ENCODE measurements at places on chromosomes 2 and 18.
A peak's percentile ranks its signal among the peaks of the same experiment; 100 is the strongest.

DNA sequence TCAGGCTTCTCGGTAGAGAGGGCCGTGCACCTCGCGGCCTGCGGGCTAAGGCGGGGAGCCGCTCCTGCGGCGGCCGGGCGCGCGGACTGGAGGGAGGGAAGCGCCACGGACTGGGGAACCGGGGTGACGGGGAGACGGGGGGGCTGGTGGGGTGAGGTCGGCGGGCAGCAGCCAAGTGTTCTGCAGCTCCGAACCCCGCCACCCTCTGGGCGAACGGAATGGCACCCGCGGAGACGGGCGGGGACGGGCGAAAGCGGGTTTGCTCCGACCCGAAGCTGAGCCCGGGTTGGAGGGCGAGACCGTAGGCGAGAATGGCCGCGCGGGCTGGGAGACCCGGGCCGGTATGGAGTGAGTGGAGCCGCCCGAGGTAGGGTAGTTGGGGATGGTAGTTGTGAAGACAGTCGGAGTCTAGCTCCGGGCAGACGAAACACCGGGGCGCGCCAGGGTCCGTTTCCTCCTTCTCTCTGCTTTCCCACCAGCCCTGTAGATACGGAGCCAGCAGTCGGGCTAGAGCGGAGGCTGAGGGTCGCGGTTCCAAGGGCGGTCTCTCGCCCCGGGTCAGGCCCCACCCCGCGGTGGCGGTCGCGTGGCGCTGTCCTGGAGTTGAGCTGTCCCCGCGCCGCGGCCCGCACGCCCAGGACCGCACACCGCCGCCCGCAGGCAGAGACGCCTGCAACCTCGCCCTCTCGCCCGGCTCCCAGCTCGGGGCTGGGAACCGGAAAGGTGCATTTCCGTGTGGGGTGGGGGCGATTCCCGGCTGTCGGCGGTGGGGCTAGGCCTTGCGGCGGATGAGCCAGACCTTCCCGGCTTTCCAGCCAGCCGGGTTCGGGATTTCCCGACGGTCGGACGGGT, 160.3 kb upstream of the SIX2 start:
- DNase-seq = no peak

DNA sequence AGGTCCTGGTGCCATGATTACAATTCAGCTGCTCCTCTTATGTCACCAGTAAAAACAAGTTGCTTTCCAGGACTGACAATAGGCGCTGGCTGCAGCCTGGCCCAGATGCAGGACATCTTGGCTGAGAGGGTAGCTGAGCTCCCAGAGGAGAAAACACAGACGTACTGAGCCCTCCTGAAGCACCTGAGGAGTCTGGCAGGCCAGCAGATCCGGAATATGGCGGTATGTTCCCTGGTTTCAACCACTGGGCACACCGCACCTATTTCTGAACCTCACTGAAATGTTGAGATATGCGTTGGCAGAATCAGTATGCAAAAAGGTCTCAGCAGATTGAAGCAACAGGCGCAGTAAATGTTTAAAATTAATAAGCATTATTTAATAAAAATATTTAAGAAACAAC, 73.1 kb upstream of the BZW1 start:
- DNase-seq = no peak

DNA sequence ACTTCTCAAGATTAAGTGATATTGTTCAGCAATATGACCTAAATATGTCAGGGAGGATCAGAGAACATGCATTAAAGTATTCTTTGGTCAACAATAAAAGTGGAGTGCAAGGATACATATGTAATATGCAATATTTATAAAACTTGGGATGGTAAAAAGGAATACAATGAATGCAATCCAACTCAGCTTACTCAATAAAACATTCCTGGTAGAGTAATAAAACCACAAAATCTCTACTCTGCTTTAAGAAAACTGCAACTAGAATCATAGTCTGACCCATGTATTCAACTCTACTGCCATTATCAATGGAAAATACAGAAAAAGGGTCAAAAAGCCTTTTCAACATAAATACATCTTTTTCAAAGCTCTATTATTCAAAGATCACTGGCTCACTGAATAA, 11.6 kb downstream of the IRS1 start:
- no peak for DNase-seq

- no peak for DNase-seq
Measured at GRCh38 chr2:38702413-38702812, 36.5 kb downstream of the GALM start.

- DNase-seq = no peak
Measured at GRCh38 chr2:13240789-13241487, 524.2 kb downstream of the TRIB2 start.

DNA sequence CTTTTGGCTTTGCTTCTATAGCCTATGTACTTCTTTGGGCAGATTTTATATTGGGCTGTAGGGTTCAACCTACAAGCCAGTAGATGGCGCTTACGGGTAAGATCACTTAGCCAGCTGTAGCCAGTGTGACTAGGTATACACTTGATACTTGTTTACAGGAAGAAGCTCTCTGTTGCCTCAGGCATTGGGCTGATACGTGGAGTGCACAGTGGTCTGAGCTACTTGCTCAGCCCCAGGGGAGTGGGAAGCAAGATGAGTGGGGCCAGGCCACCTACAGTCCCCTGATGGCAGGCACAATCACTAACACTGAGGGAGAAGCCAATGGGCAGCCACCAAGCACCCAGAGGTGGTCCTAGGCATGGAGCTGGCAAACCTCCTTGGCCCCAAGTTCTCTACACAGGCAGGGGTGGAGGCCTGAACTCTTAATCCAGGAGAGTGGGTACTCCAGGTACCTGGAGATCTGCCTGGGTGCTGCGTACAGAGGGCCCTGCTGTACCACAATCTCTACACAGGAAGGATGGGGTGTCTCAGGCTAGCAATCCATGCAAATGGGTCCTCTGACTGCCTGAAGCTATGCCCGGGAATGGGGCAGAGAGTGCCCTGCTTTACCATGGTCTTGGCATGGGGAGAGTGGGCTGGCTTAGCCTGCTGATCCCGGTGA, 122.2 kb downstream of the NCOA1 start:
- DNase-seq = peak; percentile 51

- no peak for DNase-seq
Measured at GRCh38 chr2:85199698-85200097, 66.5 kb downstream of the TCF7L1 start.

- DNase-seq = no peak
Measured at GRCh38 chr2:224523626-224524577, 61.3 kb downstream of the CUL3 start.

GRCh38 chr18:4232656-4233055, 222.5 kb downstream of the DLGAP1 start:
- DNase-seq = no peak

DNA sequence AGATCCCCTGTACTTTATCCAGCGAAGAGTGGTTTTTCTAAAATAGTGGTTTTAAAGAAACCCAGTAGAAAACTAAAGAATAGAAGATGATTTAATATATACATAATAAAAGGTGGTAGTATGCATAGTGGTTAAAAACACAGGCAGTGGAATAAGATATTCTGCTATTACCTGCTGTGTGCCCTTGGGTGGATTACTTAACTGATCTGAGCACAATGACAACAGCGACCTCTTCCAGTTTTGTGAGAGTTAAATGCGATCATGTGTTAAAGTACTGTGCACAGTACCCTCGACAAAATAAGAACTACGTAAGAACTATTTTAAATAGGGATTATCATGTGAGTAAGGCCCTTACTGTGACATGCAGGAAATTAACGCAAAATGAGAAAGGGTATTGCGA, 30.0 kb upstream of the CHMP1B start:
- no peak for DNase-seq

- no peak for DNase-seq
Measured at GRCh38 chr2:54212456-54212855, 43.6 kb downstream of the TSPYL6 start.

DNA sequence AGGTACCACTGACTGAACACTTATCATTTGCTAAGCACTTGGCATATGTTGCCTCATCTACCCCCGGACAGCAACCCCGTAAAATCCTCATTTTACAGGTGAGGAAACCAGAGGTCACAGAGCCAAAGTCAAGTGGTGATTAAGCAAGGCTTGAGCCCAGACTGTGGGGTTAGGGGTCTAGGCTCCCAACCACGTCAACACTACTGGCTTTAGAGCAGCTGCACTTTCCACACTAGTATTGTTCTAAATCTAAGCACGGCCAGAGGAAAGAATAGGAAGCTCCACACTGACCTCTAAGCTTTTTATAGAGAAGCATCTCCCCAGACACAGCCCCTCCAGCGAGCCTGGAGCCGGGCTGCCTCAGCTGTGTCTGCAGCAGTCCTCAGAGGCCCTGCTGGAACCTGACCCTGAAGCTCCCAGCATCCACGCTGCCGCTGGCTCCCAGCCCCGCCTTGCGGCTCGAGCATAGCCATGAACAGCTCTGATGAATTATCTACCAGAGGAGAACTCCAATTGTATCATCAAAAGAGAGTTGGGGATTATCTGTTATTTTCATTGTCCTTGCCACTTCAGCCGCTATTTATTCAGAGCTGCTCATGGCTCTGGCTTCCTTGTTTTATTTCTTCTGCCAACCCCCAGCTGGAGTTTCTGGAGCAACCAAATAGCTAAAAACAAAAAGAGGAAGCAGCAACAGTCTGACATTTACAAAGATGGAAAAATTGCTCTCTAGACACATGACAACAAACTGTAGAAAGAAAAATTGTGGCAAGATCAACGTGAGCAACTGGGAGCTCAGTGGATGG, 62.2 kb upstream of the RTN4 start:
- DNase-seq = no peak

DNA sequence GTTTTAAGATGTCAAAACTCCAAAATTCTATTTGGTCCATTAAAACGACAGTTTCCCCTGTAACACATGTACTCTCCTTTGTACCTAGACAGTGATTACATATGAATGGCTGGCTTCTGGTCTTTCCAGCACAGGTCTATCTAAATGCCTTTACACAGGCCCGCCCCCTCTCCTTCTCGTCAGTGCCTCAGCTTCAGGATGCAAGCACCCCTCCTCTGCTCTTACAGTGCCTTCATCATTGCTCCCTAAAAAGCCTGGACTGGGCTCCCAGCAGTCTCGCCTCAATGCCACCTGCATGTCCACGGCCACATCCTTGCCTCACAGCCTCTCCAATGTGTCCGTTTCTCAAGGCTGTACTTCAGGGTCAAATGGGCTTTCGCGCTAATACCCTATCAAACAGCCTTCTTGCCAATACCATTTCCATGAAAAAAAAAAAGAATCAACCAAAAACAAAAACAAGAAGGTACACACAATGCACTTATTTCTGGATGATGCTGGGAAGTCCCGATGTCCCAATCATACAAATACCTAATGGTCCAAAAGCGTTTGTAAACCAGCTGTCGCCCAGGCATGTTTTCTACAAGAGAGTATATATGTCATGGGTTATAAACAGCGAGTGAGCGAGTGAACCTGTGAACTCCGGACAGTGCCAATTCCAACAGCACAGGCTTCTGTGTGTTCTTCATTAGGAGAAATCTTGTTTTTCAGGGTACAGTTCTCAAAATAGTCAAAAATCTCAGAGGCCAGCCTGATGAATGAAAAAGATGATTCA, 77.2 kb downstream of the EIPR1 start:
- DNase-seq = no peak

- DNase-seq = no peak
Measured at GRCh38 chr2:119523383-119523951, 816 bp downstream of the SCTR start.

- no peak for DNase-seq
Measured at GRCh38 chr2:113818382-113818951, 62.0 kb upstream of the SLC35F5 start.

DNA sequence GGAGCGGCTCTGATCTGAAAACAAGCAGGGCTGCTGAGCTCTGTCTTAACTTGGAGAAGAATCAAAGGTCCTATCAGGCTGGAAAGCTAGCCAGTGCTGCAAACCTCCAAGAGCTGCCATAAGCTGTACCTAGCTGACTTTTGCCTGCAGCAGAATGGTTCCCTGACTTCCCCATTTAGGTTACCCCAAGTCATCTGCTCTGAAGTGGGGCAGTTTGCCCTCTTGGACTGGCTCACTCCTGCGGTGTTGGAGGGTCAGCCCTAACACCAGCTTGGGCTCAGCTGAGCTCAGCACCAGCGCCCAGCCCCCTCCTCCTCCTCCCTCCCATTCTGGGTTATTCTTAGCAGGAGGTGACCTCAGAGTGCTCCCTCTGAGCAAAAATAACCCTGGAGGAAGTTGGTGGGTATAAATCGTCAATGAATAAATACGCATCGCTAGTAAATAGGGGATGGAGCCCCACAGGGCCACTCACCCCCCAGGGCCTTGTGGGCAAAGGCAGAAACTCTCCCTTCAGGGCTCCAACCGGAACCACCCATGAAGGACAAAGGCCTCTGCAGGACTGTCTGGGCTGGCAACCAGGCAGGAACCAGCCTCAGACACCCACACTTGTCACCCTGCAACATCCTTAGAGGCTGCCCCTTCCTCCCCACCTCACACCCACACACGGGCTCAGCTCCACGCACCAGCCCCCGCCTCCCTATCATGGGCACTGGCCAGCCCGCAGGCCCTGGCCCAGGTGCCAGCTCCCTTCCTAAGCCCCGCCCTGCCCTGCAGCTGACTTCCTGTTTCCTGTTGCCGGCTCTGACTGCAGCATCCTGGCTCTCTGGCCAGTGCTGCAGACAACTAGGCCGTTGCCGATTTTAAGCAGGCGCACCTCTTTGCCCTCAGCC, 46.9 kb downstream of the DNMT3A start:
- peak; percentile 75 for DNase-seq

DNA sequence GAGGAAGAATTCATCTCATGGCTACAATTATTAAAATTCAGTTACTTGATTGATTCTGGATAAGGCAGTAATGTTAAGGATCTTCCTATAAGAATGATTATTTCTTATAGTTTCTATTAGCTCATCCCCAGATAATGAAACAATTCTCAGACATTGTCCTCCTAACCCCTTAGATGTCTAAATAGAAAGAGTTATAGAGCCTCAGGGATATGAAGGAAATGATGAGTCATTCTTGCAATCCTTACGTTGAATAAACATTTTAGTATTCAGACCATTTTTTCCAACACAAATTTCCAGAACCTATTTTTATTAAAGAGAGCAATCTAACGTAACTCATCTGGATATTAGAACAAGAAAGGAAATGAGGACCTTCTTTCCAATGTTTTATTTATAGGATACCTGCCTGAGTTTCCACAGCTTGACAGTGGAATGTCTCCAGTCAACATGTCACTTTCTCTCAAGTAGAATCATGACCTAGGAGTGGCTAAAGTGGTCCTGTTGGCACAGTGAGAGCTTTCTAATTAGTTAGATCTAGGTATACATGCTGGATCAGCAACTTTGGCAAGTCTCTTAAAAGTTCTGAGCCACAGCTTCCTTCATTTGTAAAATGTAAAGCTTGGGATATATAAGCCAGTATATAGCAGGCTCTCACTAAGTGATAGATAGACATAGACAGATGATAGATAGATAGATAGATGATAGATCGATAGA, 88.0 kb upstream of the RAB27B start:
- no peak for DNase-seq

Data from natural killer cell (primary cell).